Activated CD4-positive, CD25-positive, alpha-beta regulatory T cell treated with anti-CD3 and anti-CD28 coated beads, Interleukin-2, amount 50 U/mL, for 16 hours (primary cell): ENCODE measurements at places on chromosomes 4 and X.

- DNase-seq: no peak
Measured at GRCh38 chrX:49153467-49153866, 9.1 kb upstream of the MAGIX start.

GRCh38 chr4:173935622-173936405 is 347.7 kb downstream of the FBXO8 start:
- DNase-seq: no peak

GRCh38 chr4:108950158-108950915 is 187.5 kb upstream of the ETNPPL start:
- DNase-seq: no peak

GRCh38 chrX:98380106-98380505 is 1496.4 kb downstream of the RPA4 start:
- DNase-seq: no peak

DNA sequence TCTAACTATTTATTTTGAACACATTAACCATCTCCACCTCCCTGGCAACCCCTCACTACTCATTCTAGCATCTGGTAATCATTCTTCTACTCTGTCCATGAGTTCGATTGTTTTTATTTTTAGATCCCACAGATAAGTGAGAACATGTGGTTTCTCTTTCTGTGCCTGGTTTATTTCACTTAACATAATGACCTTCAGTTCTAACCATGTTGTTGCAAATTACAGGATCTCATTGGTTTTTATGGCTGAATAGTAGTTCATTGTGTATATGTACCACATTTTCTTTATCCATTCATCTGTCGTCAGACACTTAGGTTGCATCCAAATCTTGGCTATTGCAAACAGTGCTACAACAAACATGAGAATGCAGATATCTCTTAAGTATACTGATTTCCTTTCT is 33.4 kb upstream of the FAM47B start:
- no peak for DNase-seq
